Trophoblast cell (in vitro differentiated cells and primary cell): ENCODE measurements at places on chromosomes 2 and 18.
A peak's percentile ranks its signal among the peaks of the same experiment; 100 is the strongest.

DNA sequence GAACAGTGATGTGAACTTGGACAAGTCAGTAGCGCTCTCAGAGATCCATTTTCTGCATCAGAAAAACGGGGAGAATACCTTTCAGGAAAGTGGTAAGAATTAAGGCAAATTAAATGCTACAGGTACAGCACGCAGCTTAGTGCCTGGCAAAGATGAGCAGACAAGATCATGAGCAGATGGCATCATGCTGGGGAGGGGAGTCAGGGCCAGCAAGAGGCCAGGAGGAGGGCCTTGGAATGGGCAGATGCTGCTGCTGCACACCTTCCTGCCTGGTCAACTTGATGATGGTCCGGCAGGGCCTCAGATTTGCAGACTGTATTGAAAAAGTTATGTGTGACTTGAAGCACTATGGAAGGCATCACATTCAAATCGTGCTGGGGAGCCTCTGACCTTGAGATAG is 72.9 kb downstream of the GALNT14 start:
- DNase-seq: no peak

- no peak for DNase-seq
Measured at GRCh38 chr18:73551211-73551610, 596.4 kb downstream of the FBXO15 start.

- no peak for DNase-seq
Measured at GRCh38 chr2:107776362-107776761, 50.3 kb upstream of the RGPD4 start.

GRCh38 chr18:10054366-10054765 is 140.6 kb downstream of the VAPA start:
- DNase-seq: no peak

DNA sequence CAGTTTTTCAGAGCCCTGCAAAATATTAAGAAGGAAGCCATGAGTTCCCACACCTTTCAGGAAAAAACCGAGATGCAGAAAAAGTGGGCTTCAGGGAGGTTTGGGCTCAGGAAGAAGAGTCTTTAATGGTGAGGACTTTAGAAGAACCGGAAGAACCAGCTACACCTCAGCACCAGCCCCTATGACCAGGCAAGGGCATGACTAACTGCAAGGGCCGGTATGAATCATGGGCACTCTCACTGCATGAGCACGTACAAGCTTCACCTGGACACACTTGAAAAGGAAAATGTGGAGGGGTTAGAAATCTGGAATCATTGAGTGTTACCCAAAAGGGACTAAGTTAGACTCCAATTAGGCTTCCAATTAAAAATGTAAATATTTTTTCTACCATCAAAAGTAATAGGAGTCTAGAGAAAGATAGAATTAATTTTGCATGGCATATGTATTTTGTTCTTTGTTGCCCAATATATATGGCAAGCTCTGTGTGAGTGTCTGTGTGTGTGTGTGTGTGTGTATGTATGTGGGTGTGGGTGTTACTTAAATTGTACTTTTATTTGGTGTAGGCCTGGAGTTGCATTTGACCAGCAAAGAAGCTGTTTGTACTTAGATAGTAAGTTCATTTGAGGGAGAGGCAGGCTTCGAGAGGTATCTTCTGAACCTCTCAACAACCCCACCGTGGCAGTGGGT is 66.5 kb upstream of the THUMPD2 start:
- DNase-seq: peak; percentile 88

DNA sequence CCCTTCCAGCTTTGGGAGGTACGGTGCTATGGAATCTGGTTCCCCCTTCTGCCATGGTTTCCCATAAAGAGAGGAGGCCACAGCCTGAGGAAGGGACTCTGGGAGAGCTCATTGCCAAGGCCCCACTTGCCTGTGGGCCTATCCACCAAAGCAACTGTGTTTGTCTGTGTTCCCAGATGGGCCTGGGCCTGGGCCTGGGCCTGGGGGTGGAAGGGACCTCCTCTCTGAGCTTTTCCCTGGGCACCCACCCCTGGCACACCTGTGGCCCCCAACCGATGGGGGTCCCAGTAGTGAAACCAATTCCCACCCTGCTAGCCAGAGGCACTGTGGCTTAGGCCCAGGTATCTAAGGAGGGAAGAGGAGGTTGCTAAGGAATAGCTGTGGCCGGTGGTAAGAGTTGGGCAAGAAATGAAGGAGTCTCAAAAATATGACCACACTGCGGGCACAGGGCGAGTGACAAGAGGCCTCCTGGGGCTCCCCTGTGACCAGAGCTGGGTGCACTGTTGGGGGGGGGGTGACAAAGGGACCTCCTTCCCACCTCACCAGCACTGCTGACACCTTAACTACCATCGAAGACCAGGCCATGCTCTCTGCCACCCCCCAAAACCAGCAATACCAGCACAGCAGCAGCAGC is 4.9 kb upstream of the DUSP2 start:
- no peak for DNase-seq

- DNase-seq: peak; percentile 31
Measured at GRCh38 chr2:175166216-175166824, 1.7 kb downstream of the ATF2 start.

DNA sequence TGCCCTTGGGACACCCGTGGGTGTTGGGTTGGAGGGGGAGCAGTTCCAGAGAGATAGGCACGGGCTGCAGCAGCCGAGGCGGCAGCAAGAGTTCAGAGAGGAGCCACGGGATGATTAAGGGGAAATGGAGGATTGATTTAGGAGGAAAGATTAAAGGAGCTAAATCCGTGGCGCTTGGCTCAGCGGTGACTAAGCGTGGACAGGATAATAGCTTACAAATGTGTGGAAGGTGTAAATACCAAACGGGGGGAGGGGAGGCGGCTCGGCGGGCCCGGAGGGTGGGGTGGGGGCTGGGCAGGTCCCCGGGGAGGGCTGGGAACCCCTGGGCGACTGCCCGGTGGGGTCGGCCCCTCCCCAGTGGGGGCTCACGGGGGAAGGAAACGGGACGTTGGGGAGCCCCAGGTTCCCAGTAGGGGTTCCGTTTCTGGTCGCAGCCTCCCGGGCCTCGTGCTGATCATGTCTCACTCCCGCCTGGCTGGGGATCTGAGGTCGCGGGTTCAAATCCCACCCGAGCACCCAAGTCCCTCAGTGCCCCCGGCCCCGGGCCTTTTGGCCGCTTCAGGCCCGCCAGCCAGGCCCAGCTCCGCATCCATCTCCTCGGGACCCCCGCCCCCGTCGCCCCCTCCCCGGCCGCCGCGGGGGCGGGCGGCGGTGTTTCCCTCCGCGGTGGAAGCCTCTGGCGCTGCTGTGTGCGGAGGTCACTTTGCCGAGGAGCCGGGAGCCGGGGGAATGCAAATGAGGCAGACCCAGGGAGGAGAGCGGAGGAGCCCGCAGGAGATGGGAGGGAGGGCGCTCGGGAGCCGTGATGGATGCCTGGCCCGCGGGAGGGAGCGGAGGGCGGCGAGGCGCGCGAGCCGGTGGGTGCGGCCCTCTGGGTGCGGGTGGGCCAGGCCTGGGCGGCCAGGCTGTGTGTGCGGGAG is 8.1 kb downstream of the ASIC4 start:
- DNase-seq: no peak

GRCh38 chr2:18230668-18231067 is 329.8 kb downstream of the RDH14 start:
- no peak for DNase-seq

DNA sequence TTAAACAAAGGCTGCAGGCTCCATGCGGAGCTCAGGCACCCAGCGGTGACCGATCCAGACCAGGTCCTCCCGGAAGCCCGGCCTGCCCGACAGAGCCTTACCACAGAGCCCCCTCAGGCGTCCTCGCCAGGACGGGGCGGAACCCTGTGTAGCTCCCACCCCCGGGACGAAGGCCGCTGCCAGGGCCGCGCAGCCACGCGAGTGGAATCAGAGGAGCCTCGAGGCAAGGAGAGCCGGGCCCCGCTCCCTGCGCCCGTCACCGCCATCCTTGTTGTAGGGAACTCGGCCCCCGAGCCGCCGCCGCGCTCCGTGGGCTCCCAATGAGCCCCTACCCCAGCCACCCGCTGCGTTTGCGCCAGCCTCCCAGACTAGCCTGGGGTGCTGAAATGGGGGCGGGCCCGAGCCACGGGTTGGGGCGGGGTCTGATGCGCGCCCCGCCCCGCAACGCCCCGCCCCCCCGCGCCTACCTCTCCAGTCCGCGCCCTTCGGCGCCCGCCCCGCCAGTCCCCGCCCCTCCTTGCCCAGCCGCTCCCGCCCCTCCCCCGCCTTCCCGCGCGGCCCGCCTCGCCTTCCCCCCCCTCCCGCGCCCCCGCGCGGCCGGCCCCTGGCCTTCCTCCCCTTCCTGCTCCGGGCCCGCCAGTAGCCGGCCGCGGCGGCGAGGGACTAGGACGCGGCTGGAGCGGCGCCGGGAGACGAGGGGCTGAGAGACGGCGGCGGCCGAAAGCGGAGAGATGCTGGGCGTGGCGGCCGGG is at the start of gene LIMS1:
Gene LIMS1, plus strand, starts transcription at position 639 of the 752 bp plus-strand sequence. Its CDS starts 93 bp downstream, at position 732.
- peak; percentile 96 for DNase-seq

DNA sequence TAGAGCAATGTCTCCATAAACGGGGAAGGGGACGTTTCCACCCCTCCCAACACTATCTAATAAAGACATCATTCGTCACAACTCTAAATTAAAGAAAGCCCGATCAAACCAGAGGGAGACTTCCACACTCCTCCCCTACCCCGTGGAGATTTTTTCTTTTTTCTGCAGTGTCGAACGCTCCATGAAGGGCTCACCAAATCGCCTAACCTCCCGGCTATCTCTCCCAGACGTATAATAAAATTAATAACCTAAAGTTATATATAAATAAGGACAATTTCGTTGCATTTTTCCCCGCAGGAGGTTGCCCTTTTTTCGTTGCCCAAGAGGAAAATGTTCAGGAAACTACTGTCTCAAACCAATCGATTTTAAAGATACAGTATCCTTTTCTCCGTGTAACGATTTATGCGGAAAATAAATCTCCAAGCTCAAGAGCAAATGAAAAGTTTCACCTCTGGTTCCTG is 2.4 kb downstream of the EVX2 start:
- DNase-seq: no peak

GRCh38 chr2:187502467-187502866 is 51.8 kb downstream of the TFPI start:
- no peak for DNase-seq

DNA sequence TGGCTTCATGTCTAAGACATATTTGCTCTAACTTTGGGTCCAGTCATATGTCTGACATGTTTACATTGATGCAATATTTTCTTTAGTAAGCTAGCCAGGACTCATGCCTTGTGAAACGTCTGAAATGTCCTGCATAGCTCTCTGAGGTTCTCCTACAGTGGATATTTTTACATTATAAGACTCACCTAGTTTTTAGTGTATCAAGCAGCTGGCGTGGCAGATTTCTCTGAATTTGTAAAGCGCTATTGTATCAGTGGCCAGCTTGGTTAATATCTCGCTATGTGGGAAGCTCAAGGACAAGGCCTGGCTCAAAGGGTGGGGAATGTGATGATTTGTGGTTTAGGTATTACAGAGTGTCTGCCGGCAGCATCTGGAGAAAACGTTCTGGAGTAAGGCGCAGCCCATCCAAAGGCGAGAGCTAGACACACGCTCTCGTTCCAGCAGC is 164.3 kb downstream of the LTBP1 start:
- DNase-seq: peak; percentile 84

- no peak for DNase-seq
Measured at GRCh38 chr2:168742258-168742932, 60.0 kb upstream of the NOSTRIN start.

- no peak for DNase-seq
Measured at GRCh38 chr2:236449167-236449761, 120.4 kb upstream of the ACKR3 start.

GRCh38 chr2:44218771-44219170 is 50.1 kb downstream of the PPM1B start:
- DNase-seq: no peak

GRCh38 chr2:29084554-29084953 is 10.2 kb upstream of the PCARE start:
- no peak for DNase-seq

DNA sequence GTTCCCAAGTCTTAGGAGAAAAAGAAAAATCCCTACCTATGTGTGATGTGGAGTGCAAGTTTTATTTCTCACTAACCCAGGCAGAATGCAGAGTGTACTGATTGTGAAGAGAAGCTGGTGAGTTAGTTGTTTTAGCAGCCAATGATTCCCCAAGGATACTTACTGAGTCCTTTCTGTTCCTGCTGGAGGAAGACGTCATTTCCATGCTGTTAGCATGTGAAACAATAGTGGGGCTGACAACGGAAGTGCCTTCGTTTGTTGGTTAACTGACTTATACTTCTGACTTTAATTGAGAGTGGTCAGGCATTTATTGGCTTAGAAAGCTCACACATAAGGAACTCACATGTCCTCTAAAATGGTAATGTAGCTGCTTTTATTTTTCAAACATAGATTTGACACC is 180.6 kb downstream of the MC4R start:
- no peak for DNase-seq

GRCh38 chr2:44100351-44100750 is 68.3 kb upstream of the PPM1B start:
- peak; percentile 13 for DNase-seq

DNA sequence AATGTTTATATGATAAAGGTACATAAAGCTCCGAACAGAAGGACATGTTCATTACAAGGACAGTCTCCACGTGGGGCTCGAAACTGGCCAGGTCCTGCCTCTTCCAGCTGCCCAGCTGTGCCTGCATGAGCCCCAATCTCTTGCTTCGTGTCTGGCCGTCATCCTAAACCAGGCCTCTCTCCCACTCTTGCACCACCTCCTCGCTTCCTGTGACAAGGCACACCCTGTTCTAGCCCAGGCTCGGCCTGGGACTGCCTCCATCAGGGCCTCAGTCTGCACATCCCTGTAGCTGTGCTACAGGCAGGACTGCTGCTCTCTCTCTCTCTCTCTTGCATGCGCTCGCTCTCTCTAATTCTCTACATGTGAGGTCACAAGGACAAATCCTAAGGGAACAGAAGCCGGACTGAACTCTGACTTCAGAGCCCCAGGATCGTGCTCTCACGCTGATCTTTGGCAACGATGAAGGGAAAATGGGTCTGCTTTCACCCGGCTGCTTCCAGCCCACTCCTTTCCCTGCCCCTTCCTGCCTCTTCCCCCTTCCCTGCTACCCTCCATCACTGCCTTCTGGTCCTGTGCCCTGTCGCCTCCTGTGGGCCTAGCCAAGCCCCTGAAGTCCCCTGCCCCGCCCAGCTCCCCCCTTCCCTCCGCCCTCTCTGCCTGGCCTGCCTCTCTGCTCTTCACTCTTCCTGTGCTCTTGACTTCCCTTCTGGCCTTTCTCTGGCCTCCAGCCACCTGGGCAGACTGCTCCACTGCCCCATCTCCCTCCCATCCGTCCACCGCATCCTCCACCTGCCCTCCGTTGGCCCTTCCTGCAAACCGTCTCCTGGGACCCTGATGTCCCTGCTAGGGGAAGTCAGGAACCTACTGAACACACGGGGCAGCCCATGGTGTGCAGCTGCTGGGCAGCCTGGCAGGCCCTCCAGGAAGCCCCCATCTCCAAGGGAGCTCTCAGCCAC is 7.8 kb upstream of the GPR55 start:
- DNase-seq: no peak

- DNase-seq: no peak
Measured at GRCh38 chr2:29702276-29702675, 219.1 kb downstream of the ALK start.

GRCh38 chr2:186644791-186645190 is 49.1 kb upstream of the FAM171B start:
- no peak for DNase-seq
